ENCODE measurements at places on chromosomes 1 and 21.

DNA sequence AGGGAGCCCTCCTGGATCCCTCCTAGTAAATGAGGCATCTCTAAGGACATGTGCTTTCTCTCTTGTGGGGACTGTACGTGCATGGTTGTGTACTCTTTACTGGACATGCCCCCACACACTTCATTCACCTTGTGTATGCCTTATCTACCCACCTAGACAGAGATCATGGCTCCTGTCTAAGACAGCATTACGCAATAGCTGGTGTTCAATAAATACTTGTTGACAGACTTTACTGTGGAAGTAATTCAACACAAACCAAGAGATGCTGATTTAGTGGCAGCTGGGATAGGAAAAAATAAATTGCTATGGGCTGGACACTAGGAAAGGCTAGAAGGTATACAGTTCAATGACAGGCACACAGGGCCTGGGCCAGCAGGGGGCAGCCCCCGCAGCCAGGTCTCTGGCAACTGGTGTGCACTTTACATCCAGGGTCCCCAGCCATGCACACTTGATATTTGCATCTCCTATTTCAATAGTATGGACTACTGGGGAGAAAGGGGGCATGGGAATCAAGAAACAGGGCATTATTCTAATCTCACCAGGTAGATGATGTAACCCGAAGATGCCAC is 24.2 kb downstream of the TRABD2B start:
- DNase-seq = no peak

GRCh38 chr1:242147096-242147976 is 148.4 kb upstream of the MAP1LC3C start:
- DNase-seq = no peak

DNA sequence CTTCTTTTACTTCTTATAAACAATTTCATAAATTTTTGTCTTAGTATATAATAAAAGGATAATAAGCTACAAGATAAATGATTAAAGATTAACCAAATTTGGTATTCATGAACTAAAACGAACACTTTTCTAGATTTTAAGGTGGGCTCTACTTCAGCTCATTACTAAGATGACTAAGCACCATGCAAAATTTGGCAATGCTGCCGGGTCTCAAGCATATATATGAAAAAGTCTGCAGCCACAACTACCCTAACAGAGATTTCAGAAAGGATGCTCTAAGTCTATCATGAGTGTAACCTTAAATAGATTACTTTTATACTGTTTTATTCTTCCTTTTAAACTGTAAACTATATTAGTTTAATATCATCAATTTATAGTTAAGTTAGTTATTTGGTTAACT is 47.8 kb downstream of the BRWD1 start:
- no peak for DNase-seq

DNA sequence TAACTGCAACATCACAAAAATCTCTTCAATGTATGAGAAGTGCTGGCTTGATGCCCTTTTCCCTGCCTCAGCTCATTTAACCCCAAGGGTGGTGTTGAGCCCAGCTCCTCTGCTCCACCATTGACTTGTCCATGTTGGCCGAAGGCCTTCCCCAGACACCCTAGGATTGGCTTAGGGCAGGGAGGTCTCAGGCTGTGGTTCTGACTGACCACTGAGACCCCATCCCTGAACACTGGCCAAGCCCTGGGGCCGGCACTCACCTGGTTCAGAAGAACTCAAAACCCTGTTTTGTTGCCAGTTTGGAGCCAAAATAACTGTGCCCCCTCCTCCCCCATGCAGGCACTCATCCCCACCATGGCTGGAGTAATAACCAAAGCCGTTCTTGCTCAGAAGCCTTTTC is 38.6 kb downstream of the NENF start:
- no peak for DNase-seq

GRCh38 chr1:111754984-111755330 is 744 bp upstream of the DDX20 start:
- no peak for DNase-seq

- DNase-seq = no peak
Measured at GRCh38 chr1:41733725-41734124, 185.0 kb downstream of the HIVEP3 start.

DNA sequence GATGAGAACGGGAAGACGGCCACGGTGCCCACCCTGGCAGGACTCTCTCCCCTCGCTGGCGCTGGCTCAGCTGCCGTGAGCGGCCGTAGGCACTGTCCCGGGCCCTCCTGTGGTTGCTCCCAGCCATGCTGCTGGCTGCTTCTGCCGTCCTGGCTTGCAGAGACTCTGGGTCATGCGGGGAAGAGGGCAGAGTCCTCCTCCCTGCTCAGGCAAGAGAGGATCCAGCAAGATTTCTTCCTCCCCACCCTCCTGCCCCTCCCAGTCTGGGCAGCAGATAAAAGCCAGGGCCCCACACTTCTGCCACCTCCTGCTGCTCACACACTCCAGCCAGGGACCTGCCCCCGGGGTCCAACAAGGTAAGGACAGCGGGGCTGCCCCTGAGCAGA is 60.1 kb downstream of the AGPAT3 start:
- no peak for DNase-seq

DNA sequence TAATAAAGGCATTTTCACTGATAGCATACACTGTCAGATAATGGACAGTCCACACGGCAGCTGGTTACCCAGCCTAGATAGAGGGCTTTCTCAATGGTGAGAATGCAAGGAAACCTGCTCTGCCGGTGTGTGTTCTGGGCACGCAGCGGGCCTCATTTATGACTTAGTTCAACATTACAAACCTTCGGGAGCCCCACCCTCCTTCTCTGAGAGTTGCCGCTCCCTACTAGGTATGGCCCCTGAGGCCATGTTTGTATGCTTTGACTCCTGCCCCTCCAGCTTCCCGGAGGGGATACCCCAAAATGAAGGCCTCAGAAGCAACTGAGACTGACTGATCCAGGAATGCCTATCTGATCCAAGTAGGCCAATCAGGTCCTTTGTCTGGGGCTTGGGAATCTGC is 17.2 kb upstream of the FABP3 start:
- no peak for DNase-seq

GRCh38 chr1:161241682-161242081 is 3.7 kb upstream of the NR1I3 start:
- DNase-seq = no peak

DNA sequence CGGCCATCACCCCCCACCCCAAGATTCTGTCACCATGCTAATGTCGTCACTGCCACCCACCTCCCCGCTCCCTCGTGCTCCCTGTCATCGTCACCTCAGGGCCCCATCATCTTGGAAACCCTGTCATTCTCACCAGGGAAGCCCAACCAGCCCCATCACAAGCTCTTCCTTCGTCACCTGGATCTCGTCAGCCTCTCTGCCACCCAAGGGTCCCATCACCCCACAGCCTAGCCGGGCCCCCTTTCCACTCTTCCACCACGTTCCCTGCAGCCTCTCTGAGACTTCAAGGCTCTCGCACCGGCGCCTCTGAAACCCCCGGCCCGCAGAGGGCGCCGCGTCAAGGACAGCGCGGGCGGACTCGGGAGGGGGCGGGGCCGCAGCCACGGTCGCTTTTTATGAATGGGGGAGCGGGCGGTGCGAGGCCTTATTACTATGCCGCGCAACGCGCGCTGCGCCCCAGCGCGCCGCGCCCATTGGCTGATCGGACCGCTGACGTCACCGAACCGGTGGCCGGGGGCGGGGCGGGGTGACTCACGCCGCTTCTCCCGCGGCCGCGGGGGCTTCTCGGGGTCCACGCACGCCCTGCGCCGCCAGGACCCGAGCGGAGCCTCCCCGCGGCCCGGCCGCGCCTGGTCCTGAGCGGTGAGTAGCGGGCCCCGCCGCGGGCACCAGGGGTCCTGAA is at the start of gene GPR3:
Gene GPR3 (plus strand): TSS at position 527 of the 682 bp plus-strand sequence. CDS start 1,177 bp downstream, outside the sequence.
- DNase-seq = peak; percentile 87

DNA sequence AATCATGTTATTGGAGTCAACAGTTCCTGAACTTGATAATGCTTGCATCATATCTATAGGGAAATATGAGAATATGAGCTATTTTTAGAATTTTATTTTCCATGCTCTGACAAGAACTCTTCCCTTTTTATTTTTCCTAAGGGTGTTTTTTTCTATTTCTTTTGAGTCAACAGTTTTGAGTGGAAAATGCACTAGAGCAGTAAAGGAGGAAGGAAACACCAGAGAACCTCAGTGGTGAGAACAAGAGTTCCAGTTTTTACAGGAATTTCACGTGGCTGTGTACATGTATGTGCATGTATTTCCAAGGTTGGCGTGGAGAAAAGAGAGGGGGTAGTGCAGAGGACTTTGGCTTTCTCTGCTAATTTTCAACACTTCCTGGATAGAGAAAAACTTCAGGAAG is 63.6 kb upstream of the TNFSF18 start:
- no peak for DNase-seq

- DNase-seq = peak; percentile 47
Measured at GRCh38 chr1:117758444-117759316, 152.8 kb downstream of the TENT5C start.

- no peak for DNase-seq
Measured at GRCh38 chr1:243723458-243724043, 126.5 kb downstream of the AKT3 start.

DNA sequence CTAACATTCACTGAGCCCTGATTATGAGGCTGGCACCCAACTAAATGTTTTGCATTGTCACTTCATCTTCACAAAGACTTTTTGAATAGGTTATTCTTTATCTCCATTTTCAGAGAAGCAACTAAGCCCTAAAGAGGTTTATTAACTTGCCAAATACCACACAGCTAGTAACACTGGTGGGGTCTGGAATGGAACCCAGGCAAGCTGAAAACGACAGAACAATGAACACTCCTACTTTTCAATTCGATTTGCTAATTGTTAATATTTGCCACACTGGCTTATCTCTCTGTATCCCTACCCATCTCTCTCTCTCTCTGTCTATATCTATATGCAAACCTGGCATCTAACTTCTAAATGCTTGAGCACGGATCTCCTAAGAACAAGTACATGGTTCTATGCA is 40.6 kb downstream of the MRPL39 start:
- no peak for DNase-seq

DNA sequence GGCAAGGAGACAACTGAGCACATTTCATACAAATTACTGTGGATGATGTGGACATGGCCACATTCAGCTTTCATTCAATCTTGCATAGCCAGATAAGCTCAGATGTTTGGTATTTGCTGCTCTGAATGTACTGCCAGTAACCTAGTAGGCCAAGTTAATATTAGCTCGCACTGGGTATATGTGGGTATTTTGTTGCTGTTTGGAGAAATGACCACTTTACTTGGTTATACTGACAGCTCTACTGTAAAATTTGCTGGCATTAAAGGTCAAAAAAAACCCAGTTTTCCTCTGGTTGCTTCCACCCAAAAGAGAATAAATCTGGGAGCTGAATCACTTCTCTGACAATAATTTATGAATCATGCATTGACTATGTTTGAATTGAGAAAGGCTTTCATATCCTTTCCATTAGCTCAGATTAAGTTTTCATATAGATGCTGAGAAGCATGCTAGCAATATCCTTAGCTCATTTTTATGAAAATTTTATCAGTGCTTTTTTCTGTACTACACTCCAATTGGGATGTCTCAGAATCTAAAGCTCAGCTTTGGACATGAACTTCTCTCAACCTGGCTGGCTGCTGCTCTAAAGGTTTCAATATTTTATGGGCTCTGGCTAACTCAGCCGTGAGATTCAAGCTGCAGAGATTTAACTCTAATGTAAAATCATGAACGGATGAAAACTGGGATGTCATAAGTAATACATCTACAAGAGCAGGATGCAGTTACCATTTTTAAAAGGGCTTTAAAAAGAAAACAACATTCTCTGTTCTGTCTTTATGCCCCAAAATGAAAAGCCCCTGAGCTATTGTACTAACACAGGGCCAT is 330.0 kb downstream of the BARHL2 start:
- DNase-seq = no peak

DNA sequence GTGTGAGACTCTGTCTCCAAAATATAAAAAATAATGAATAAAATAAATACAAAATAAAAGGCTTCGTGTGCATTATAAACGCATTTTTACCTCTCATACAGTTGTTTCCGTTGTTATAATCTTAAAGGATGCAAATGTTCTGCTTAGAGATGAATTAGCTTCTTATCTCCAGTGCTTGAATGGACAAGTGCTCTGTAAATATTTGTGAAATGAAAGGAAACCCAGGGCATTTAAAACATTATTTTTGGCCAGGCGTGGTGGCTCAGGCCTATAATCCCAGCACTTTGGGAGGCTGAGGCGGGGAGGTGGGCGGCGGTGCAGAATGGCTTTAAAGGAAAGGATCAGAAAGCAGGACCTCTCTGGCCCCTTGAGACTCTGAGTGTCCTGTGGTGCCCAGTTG is 94.5 kb downstream of the HUNK start:
- no peak for DNase-seq

DNA sequence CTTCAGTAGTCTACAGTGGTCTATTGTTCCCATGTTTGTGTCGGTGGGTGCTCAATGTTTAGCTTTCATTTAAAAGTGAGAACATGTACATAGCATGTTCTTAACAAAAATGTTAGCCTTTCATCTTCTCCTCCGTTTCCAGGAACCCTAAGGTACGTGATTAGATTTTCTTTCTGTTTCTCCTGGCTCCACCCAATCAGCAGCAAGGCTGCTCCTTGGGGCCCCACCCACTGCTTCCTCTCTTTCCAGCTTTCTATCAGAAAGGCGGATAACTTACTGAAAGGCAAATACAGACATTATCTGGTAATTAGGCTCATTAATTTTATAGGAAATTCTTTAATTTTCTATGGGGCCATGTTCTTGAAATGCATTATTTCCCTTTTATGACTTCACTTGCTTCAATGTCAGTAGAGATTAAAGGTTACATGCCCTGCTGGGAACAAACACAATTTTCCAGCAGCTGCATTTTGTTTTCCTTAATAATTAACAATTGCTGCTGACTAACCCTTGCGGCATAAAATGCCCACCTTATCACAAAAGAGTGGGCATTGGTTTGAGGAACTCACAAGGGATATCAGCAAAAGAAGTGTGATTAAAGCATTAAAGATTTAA is 324.9 kb upstream of the SNX7 start:
- no peak for DNase-seq

GRCh38 chr1:15027515-15027986 is 126.0 kb upstream of the TMEM51 start:
- DNase-seq = no peak

- no peak for DNase-seq
Measured at GRCh38 chr1:17874231-17874630, 119.1 kb downstream of the ACTL8 start.

- DNase-seq = no peak
Measured at GRCh38 chr1:229138058-229138457, 132.9 kb upstream of the RAB4A start.

- no peak for DNase-seq
Measured at GRCh38 chr1:205229399-205229871, 1.7 kb downstream of the TMCC2 start.

DNA sequence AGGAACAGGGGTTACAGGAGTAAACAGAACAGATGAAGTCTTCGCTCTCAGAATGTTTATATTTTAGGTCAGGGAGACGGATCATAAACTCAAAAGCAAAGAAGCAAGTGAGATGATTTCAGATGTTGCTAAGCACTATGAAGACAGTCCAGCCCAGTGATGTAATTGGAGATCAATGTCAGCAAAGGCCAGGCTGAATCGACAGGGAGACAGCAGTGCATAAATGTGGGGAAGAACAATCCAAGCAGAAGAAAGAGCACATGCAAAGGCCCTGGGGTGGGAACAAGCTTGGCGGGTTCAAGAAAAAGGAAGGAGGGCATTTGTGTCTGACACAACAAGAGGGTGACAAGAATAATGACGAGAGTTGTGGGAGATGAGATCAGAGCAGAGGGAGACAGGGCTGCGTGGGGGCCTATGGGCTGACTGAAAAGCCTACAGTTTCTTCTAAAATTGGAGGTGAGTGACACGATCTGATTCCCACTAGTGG is 47.0 kb downstream of the TAS1R2 start:
- DNase-seq = no peak
